Stimulated activated CD8-positive, alpha-beta memory T cell treated with anti-CD3 and anti-CD28 coated beads, Interleukin-12 subunit alpha, Interleukin-12 subunit beta, amount 100 ng/mL, for 1 hour (primary cell): ENCODE measurements at places on chromosomes 2 and 18.

DNA sequence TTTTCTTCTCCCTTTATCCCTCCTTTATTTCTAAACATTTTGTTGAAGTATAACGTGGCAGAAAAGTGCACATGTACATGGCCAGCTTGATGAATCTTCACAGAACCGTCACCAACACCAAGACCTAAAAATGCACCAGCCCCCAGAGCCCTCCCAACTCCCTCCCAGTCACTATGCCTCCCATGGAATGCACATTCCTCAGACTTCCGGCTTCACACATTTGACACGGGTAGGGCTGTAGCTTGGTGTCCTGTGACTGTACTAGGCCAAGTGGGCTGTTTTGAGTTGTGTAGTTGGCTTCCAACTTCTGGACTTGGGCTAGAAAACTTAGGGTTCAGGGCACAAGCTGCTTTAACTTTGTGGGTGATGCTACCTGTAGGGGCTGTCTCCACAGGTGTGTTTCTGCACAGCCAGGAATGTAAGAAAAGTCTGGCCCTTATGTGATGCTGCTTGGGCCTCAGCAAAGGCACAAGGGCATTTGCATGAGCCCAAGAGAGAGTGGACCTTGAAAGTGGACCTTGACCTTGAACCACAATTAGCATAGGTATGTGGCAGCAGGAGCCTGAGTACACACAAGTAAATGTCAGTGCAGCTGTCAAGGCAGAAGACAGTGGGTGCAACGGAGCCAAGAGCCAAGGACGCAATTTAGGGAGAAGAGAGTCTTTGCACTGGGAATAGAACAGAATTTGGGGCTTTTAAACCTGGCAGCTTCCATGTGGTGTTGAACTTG lies 78.4 kb downstream of the SEPTIN10 start:
- no peak for DNase-seq

GRCh38 chr2:57373530-57373929 lies 673.1 kb upstream of the VRK2 start:
- DNase-seq: no peak

- DNase-seq: no peak
Measured at GRCh38 chr2:26892922-26893524, 45.1 kb downstream of the DPYSL5 start.

GRCh38 chr2:175135177-175135576 lies 32.8 kb downstream of the ATF2 start:
- DNase-seq: no peak

GRCh38 chr18:5238371-5238976 lies 41.4 kb upstream of the AKAIN1 start:
- DNase-seq: peak; percentile 34

- DNase-seq: no peak
Measured at GRCh38 chr2:65232636-65233035, 5.0 kb downstream of the ACTR2 start.

DNA sequence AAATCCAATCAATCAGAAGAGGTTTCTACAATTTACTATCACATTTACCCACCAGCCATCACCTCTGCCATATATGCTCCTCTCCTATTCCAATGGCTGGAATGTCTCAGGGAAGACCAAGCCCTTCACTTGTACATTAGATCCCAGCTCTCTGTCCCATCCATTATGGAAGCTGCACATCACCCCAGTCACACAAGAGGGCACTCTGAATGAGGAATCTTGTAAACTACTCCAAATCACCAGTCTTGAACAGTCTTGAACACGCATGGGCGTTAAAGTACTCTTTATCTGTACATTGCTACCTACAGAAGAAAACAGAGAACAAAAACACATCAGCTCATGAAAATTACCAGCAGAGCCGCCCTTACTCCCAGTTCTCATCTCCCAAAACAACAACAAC lies 38.7 kb downstream of the ZC3H8 start:
- no peak for DNase-seq

- no peak for DNase-seq
Measured at GRCh38 chr2:178177066-178177679, 17.1 kb upstream of the OSBPL6 start.
